ENCODE measurements at places on chromosomes 2 and 18. TPM values are rescaled to one million over a fixed set of nuclear protein-coding genes. Genes with fewer than 3 reads are reported as not detected.

- H3K4me3 ChIP-seq, result no peak overlapping the region
- no peak overlapping the region for H3K27ac ChIP-seq
- peaks cover 38% of the 10 kb centered on the region for H3K4me1 ChIP-seq
- H3K36me3 ChIP-seq, result no peaks in the 10 kb centered on the region
- no peak for DNase-seq
Observed at GRCh38 chr2:204664708-204665121, 119.4 kb downstream of the PARD3B start.

DNA sequence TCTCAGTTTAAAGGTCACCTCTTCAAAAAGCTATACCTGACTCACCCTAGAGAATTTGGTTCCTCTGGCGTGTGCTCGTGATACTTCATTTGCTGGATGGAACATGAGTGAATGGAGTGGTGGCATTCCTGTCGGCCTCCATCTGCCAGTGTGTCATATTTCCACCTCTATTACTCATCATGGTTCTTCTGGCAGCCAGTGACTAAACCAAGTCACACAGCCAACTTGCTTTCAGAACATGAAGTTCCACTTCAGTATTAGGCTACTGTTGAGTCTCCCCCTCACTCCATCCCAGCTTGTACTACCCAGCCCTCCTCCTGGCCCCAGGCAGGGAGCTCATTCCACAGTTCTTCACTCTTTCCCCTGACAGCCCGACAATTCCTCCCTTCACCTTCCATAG, 169.8 kb downstream of the MREG start:
- no peaks in the 10 kb centered on the region for H3K36me3 ChIP-seq
- H3K4me3 ChIP-seq, result no peak overlapping the region
- H3K4me1 ChIP-seq, result no peaks in the 10 kb centered on the region

DNA sequence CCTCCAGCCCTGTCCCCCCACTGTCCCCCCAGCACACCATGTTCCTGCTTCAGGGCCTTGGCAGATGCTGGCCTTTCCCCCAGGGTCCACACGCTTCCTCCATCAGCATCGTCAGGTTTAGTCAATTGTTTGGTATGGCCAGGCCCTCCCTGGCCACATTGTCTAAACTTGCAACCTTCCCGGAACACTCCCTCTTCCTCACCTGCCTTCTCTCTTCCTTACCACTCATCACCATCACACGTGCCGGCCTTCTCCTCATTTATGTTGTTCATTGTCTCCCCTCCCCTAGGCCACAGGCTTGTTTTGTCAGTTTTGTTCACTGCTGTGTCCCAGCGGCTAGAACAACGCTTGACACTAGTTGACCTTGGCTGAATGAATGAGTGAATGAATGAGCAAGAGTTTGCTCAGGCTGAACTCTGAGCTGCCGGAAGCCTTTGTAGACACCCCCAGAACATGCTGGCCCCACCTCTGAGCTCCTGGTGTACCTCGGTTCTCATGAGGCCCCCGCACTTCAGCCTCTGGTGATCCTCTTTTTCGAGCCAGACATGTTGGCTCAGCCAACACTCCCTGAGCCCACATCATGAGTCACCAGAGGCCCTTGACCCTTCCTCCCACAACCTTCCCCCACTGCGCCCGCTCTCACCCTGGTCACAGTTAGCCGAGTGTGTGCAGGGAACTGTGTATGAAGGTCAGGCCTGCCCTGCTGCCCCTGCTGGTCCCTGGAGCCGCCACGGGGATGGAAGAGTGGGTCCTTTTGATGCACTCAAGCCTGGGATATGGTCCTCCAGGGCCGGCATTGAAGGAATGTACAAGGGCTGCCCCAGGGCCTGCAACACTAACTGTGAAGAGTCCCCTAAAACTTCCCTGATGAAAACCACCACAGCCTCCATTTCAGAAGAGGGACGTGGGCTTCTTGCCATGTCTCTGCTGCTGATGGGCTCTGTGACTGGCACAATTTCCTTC, 57.5 kb downstream of the HS1BP3 start:
- H3K27me3 ChIP-seq, result no peaks in the 10 kb centered on the region
- peak; percentile 69 for DNase-seq
- no peak overlapping the region for H3K4me3 ChIP-seq
- no peaks in the 10 kb centered on the region for H3K36me3 ChIP-seq
- peaks cover 78% of the 10 kb centered on the region for H3K4me1 ChIP-seq

GRCh38 chr2:193810533-193810932, 1615.8 kb upstream of the TMEFF2 start:
- no peak for DNase-seq
- no peaks in the 10 kb centered on the region for H3K4me1 ChIP-seq
- H3K27me3 ChIP-seq, result no peaks in the 10 kb centered on the region
- H3K4me3 ChIP-seq, result no peak overlapping the region
- H3K27ac ChIP-seq, result no peak overlapping the region
- H3K36me3 ChIP-seq, result no peaks in the 10 kb centered on the region

DNA sequence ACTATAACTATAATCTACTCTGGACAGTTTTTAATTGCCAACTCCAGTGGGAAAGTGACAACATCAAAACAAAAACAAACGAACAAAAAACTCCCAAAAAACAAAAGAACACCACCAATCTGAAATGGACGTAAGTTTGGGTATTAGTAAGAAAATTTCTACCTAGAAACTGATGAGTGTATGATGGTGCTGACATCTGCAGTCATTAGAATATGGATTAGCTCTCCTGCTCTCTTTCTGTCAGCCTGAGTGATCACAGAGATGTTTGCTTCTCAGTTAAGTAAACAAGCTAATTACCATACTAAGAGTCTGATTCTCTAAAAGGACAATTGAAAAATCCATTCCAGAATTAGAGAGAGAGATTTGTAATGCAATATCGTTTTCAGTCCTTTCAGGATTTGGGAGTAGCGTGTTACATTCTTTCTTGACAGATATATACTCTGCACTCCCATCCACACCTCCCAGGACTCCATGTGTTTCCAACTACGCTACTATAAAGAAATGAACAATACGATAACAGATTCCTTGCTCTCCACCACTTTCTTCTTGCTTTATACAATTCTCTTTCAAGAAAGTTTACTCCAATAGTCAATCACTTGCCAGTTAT, 1347.4 kb upstream of the PIK3C3 start:
- H3K27ac ChIP-seq, result no peak overlapping the region
- no peaks in the 10 kb centered on the region for H3K4me1 ChIP-seq
- DNase-seq, result no peak
- no peaks in the 10 kb centered on the region for H3K36me3 ChIP-seq
- H3K27me3 ChIP-seq, result no peaks in the 10 kb centered on the region
- no peak overlapping the region for H3K4me3 ChIP-seq

GRCh38 chr2:171723716-171724683, 36.7 kb downstream of the DYNC1I2 start:
- no peak overlapping the region for H3K4me3 ChIP-seq
- peaks cover 63% of the 10 kb centered on the region for H3K36me3 ChIP-seq
- H3K27me3 ChIP-seq, result no peaks in the 10 kb centered on the region

DNA sequence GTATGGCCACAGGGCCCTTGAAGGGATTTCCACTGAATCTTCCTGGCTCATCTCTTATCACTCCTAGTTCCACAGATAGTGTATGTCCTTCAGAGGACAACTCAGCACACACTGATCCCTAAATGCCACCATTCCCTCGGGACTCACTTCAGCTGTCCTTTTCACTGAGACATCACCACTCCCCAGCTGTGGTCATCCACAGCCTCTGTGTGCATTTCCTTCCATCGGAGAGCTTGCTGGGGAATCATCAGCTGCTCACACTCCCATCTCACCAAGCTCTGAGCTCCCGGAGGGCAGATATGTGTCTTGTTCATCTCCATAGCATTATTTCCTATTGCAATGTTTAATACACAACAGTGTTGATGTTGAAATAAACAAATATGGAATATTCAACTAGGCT, 759.5 kb downstream of the RNF144A start:
- no peaks in the 10 kb centered on the region for H3K36me3 ChIP-seq
- no peaks in the 10 kb centered on the region for H3K27me3 ChIP-seq

- H3K36me3 ChIP-seq, result no peaks in the 10 kb centered on the region
- peaks cover 47% of the 10 kb centered on the region for H3K4me1 ChIP-seq
- H3K27ac ChIP-seq, result peak overlapping the region; percentile 68
- H3K4me3 ChIP-seq, result no peak overlapping the region
Observed at GRCh38 chr2:20465716-20466394, 19.0 kb downstream of the RHOB start.

- no peak overlapping the region for H3K27ac ChIP-seq
- H3K4me1 ChIP-seq, result no peaks in the 10 kb centered on the region
- no peak overlapping the region for H3K4me3 ChIP-seq
- no peak for DNase-seq
- no peaks in the 10 kb centered on the region for H3K36me3 ChIP-seq
Observed at GRCh38 chr2:182792441-182792840, 74.0 kb downstream of the FRZB start.

DNA sequence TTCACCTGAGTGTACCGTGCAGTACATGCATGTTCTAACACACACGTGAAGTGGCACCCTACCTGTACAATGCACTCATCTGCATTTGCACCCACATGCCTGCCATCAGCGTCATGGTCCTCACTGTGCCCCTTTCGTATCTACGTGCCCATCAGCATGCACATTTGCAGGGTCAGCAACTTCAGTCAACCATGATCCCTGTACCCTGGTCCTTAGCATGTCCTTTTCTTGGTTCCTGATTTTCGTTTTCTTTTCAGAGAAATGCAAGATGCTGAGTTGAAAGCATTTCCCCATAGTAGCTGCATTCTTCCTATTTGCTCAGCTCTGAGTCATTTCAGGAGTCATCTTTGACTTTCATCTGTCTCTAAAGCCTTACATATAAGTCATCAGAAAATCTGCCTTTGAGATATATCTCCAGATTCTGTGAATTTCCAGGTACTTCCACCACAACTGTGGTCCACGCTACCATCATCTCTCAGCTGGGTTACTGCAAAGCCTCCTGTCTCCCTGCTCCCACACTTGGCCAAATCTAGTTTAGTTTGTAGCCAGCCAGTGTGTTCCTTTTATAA, 14.7 kb upstream of the PUM2 start:
- no peak overlapping the region for H3K27ac ChIP-seq
- no peak for DNase-seq
- no peaks in the 10 kb centered on the region for H3K27me3 ChIP-seq
- H3K4me1 ChIP-seq, result peaks cover 3% of the 10 kb centered on the region

DNA sequence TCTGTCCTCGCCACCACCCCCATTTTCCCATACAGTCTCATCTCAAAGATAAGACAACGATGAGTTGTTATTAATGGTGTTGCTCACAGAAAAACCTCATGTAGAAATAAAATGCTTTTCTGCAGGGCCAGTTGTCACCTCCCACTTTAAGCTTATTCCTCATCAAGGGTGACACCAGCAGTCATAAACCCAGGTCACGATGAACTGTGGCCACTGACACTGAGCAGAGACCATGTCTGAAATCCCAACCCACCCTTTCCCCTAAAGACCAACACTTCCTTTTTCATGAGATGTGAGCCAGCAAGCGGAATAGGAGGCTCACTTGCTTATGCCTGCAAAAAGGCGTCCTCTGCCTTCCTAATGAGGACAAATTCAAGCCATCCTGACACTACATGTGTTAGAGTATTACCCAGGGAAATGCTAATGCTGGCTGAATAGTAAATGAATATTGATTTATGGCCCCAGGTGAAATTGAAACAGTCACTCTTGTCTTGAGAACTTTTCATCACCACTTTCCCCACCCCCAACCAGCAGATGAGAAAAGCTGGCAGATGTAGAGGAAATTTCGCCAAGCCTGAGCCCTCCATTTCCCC, 228.4 kb downstream of the MGAT5 start:
- H3K27me3 ChIP-seq, result no peaks in the 10 kb centered on the region
- H3K4me1 ChIP-seq, result no peaks in the 10 kb centered on the region
- no peak overlapping the region for H3K4me3 ChIP-seq
- H3K36me3 ChIP-seq, result no peaks in the 10 kb centered on the region
- no peak for DNase-seq

- DNase-seq, result no peak
- no peak overlapping the region for H3K27ac ChIP-seq
- H3K4me1 ChIP-seq, result no peaks in the 10 kb centered on the region
- no peaks in the 10 kb centered on the region for H3K27me3 ChIP-seq
Observed at GRCh38 chr18:37871561-37871960, 306.0 kb upstream of the CELF4 start.

DNA sequence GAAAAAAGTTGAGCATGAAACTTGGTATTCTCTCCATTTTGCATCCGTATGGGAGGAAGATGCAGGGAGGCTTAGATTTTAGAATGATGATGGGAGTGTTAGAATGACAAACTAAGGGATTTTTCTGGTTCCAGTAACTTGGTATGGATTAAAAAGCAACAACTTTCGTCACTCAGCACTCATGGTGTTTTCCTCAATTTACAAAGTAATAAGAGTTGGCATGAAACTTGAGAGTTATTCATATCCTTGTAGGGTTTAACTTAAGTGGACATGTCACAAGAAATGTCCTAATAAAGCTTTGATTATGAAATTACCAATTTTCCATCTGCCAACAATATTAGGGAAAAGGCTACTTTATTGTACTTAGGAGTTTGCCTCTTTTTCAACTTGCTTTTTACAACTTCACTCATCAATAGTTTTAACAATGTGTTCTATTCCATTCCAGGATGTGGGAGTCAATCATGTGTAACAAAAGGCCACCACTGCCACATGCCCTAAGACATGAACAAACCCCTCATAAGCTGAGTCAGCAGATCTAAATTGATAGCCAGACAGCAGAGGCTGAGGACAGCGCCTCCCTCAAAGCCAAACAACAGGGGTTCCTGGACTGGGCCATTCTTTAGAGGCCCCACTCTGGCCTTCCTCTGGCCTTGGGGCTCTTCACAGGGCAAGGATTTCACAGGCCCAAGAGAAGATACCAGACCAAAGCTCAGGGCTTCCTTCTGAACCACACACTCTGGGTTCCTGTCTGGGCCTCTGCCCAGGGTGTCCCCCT, 265.8 kb downstream of the TNS1 start:
- H3K4me3 ChIP-seq, result no peak overlapping the region
- no peaks in the 10 kb centered on the region for H3K36me3 ChIP-seq
- no peak overlapping the region for H3K27ac ChIP-seq
- peaks cover 23% of the 10 kb centered on the region for H3K4me1 ChIP-seq

GRCh38 chr2:9782197-9782719, 61.0 kb upstream of the TAF1B start:
- H3K4me3 ChIP-seq, result no peak overlapping the region
- H3K36me3 ChIP-seq, result no peaks in the 10 kb centered on the region
- H3K4me1 ChIP-seq, result no peaks in the 10 kb centered on the region
- peak; percentile 87 for DNase-seq

DNA sequence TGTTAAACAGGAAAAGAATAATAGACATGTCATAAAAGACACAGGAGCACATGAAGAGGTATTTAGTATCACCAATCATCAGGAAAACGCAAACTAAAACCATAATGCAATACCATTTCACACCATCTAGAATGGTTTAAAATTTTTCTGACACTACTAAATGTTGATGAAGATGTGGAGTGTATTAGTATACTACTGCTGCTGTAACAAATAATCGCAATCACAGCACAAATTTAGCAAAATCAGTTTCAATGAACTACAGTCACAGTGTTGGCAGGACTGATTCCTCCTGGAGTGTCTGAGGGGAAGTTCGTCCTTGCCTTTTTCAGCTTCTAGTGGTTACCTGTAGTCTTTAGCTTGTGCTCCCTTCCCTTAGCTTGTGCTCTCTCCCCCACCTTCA, 24.1 kb downstream of the SMAD2 start:
- H3K27ac ChIP-seq, result no peak overlapping the region
- H3K36me3 ChIP-seq, result peaks cover 5% of the 10 kb centered on the region
- no peaks in the 10 kb centered on the region for H3K4me1 ChIP-seq
- no peak overlapping the region for H3K4me3 ChIP-seq

The ARHGEF4 gene
- total RNA-seq, result not detected

The KIF1A gene
- total RNA-seq, result 3.9 TPM

The SERPINB7 gene
- total RNA-seq, result not detected

The IL1F10 gene
- total RNA-seq, result not detected

The TCF7L1 gene
- total RNA-seq, result 8.3 TPM

The ATP8B1 gene
- 29.0 TPM for total RNA-seq

The SLC9A4 gene
- 92.4 TPM for total RNA-seq

The EVX2 gene
- not detected for total RNA-seq

The STAT4 gene
- total RNA-seq, result 6.6 TPM

All from stomach (tissue), 19 donors.